ENCODE measurements at places on chromosomes 2 and 18. TPM values are rescaled to one million over a fixed set of nuclear protein-coding genes. Genes with fewer than 3 reads are reported as not detected.
A peak's percentile ranks its signal among the peaks of the same experiment; 100 is the strongest.

DNA sequence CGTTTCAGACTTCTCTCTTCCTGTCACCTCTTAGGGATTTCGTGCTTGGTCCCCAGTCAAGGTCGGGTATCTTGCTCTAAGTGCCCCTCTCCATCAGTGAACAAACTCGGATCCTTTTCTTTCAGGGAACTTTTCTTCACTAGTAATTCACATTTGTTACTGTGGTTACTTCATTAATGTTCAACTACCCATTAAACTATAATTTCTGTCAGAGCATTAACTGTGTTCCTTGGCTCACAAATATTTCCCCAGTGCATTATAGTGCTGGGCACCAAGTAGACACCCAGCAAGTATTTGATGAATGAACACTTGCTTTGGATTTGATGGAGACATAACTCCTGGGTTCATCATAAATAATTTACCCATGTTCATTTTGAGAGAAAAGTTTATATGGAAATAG, 209.7 kb upstream of the KCNJ3 start:
- DNase-seq, result no peak

- peak; percentile 11 for DNase-seq
Observed at GRCh38 chr2:145230546-145230945, 710.6 kb upstream of the ZEB2 start.

DNA sequence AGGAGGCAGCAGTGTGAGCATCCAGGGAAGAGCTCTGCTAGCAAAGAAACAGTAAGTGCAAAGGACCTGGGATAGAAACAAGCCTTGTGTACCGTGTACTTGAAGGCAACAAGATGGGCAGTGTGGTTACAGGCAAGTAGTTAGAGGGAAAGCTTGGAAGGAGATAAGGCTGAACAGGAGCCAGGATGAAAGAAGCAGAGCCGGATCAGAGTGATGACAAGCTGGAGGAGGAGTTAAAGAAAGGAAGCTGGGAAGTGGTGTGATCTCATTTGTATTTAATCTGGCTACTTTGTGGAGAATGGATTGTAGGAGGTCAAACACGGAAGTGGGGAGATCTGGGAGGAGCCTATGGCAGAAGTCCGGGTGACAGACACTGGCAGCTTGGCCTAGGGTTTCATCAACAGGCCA, 44.7 kb upstream of the VPS54 start:
- DNase-seq, result peak; percentile 63

GRCh38 chr2:113064898-113065297, 2.9 kb upstream of the IL1F10 start:
- no peak for DNase-seq

DNA sequence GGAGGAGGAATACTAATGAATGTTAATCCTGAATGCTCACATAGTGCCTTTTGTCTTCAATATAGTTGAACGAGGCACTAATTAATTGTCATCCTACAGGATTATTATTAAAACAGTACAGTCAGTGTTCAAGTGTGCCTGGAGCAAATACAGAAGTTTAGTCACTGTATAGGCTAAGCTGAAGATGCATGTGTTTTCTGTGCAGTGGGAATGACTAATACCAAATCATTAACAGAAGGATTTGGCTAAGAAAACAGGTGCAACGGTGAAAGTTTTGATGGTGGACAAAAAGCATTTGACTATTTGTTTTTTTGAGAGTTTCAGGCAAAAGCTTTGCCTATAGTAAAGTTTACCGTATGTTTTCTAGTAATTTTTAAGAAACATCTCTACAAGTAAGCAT, 62.8 kb downstream of the DCC start:
- DNase-seq, result no peak

- DNase-seq, result no peak
Observed at GRCh38 chr2:80050246-80050645, 254.3 kb downstream of the LRRTM1 start.

- no peak for DNase-seq
Observed at GRCh38 chr2:106332054-106332453, 136.2 kb downstream of the RGPD3 start.

DNA sequence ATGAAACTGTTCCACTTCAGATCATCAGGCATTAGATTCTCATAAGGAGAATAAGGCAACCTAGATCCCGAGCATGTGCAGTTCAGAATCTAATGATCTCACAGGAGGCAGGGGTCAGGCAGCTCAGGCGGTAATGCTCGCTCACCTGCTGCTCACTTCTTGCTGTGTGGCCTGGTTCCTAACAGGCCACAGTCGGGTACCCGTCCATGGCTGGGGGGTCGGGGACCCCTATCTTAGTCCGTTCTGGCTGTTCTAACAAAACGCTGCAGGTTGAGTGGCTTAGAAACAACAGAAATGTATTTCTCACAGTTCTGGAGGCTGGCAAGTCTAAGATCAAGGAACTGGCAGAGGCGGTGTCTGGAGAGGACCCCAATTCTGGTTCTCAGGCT, 79.2 kb downstream of the ASB1 start:
- DNase-seq, result no peak

DNA sequence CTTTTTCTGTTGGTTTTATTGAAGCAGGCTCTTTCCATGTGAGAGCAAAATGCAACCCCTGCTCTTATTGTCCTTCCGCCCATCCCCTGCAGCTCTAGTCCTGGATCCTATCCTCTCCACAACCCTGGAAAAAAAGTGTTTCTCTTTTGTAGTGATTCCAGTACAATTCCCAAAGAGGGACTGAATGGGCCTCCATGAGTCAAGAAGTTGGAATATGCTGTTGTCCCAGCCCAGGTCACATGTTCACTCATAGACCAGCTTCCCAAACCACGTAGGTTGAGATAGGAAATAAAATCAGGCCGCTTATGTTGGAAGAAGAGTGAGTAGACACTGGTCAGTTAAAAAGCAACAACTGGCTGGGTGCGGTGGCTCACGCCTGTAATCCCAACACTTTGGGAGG, 39.4 kb downstream of the CPO start:
- no peak for DNase-seq

DNA sequence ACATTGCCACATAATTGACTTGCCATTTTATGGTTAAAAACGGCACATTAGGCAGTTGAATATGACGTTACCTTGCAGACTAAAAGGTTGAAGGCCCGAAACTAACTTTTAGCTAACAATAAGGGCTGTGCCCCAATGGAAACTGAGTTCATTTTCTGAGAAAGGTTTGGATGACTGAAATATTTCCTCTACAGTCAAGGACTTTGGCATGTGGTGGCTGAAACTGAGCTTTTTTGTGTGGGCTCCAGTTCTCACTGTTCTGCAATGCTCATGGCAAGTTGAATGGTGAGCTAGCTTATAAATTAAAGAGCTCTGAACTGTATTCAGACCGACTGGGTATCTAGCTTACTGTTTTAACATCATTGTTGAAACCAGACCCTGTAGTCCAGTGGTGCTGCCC, 23.8 kb upstream of the TXNDC2 start:
- DNase-seq, result no peak

DNA sequence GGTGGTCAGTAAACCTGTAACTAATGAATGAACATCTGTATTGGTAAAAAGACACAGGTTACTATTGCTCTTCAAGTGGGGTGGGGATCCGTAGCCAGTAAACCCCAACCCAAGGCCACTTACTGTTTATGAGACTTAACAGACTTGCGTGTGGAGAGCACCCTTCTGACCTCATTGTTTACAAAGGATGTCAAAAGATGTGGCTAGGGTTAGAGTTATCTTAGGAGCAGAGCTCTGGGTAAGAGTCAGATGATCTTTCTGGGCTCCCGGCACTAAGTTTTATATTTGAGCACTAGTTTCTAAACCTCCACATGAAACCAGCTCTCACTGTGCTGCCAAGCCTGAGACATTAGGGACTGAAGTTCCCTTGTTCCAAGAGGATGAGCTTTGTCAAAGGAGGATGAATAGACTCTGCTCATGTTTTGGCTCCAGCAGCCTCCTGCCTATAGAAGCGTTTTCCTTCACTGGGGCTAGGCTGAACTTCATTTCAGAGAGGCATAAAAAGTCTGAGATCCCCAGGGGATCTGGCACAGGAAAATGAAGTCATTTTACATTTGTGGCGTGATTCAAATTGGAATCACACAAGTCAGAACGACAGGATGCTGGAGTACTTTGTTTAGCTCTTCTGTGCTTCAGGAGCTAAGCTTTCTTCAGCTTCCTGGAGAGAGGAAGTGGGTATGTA, 403.1 kb upstream of the TRIB2 start:
- DNase-seq, result no peak

SYT4 gene
- not detected for total RNA-seq

MC4R gene
- total RNA-seq, result not detected

RAMP1 gene
- total RNA-seq, result 12.9 TPM

RNF25 gene
- total RNA-seq, result 54.7 TPM

SDC1 gene
- 75.2 TPM for total RNA-seq

CYRIA gene
- total RNA-seq, result 0.80 TPM

SOS1 gene
- total RNA-seq, result 6.6 TPM

LIMS3 gene
- 0.42 TPM for total RNA-seq

All from Daoy (cell line).